ENCODE measurements at places on chromosomes 12 and 14.

DNA sequence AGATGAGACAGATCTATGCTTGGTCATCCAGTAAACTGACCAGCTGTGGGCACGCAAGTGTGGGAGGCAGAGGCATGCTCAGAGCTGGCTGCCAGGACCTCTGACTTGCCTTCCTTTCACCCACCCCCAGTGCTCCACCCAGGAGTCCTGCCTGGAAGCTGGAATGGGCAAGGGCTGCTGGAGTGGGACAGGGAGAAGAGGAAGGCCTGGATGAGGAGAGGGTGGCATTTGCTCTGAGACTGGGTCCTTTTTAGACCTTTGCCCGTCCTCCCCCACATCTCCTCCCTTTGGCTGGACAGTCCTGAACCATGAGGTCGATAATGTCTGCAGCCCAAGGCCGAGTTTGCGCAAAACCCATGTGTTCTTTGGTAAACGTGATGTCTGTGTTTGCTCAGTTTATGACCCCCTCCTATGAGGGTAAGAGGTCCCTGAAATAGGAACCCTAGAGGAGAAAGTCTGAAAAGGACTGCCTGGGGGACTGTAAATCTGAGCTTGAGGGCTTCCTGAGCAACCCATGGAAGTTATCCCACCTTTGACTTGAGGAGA is 3.8 kb upstream of the INHBE start:
- no peak for DNase-seq

- no peak for DNase-seq
Measured at GRCh38 chr14:64844272-64844671, 35.4 kb downstream of the SPTB start.

GRCh38 chr12:78328524-78328923 is 497.8 kb downstream of the NAV3 start:
- DNase-seq: no peak

- no peak for DNase-seq
Measured at GRCh38 chr12:69241438-69242092, 2.2 kb downstream of the CPSF6 start.

DNA sequence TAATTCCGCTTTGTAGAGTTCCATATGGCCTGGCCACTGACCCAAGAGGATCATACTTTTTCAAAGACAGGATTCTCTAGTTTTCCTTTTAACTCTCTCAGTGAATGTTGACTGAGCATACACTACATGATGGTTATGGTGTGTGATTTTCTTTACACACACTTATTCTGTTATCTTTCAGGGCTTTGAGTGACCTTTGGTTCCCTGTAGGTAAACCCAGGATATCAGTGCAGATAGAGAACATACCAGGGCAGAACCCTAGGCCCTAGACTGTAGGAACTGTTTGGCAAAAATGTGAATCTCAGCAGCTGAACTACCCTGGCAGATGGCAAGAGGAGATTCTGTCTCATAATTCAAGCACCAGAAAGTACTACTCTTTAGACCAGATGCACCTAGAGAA is 159.6 kb downstream of the KCNA5 start:
- DNase-seq: no peak

DNA sequence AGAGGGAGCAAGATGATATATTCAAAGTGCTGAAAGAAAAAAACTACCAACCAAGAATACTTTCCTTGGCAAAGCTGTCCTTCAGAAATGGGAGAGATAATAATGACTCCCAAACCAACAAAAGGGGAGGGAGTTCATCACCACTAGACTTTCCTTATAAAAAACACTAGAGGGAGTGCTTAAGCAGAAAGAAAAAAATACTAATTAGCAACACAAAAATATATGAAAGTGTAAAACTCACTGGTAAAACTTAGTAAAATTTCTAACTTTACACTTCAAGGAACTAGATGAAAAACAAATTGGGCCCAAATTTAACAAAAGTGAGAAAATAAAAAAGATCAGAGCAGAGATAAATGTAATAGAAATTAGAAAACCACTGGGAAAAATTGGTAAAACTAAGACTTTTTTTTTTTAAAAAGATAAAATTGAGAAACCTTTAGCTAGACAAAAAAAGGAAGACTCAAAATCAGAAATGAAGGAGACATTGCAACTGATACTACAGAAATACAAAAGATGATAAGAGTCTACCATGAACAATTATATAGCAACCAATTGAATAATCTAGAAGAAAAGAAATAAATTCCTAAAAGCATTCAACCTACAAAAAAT is 60.4 kb upstream of the FAR2 start:
- DNase-seq: peak; percentile 13

GRCh38 chr12:5988659-5989116 is 43.6 kb upstream of the ANO2 start:
- peak; percentile 91 for DNase-seq

- DNase-seq: no peak
Measured at GRCh38 chr12:13599176-13599575, 382.2 kb downstream of the GRIN2B start.

DNA sequence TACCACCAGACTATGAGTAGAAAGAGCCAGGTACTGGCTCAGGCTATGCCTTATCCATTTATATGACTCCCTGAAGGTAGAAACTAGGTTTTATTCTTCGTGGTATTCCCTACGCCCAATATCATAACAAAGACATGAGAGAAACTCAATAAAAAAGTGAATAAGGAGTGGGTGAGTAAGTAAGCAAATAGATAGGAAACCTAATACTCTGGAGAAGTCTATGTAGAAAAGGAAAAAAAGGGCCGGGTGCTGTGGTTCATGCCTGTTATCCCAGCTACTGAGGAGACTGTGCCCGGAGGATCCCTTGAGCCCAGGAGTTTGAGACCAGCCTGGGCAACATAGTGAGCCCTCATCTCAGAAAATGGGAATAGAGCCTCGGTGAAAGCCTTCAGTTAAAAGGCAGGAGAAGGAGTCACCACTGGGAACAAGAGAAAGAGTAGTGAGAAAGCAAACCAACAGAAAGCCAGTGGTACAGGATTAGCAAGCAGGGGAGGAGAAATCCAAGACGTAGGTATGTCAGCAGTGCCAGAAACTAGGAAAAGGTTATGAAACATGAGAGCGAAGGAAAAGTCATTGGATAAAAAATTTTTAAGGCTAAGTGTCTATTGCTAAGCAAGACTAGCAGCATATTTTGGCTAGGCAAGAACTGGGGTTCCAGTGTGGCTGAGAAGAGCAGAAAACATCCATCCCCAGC is 6.0 kb upstream of the OR6J1 start:
- DNase-seq: no peak

DNA sequence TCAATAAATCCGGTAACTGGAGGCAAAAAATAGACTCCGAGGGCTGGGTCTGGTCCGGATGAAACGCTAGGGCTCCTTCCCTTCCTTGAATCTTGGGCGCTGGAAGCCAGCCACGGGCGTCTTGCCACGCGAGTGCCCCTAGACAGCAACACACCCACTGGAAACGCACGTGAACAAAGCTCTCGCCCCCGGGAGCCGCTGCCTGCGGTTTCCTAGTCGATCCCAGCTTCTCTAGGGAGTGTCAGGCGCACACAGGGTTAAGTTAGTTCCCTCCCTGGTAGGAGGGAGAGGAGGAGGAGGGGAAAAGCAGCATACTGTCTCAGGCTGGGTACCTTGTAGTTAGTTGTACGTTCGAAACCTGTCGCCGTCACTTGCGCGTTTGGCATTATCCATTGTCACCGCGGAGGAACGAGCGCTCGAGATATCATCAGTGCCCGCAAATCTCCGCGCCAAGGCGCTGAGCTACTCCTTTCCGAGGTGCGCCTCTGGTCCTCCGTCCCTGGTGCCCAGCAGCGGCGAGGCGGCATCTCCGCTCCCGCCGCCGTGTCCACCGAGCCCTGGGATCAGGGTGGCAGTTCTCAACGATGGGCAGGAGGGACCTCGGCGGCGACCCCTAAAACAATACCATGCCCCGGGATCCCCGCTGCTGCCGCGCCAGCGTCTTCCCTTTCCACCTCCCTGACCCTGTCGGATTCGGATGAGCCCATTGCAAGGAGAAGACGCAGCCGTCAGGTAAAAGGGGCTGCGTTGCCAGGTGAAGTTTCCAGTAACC is at the start of gene FLRT2:
TSS of gene FLRT2 (plus strand) at position 342 of the 772 bp plus-strand sequence. CDS start 91,371 bp downstream, outside the sequence.
- DNase-seq: peak; percentile 41

DNA sequence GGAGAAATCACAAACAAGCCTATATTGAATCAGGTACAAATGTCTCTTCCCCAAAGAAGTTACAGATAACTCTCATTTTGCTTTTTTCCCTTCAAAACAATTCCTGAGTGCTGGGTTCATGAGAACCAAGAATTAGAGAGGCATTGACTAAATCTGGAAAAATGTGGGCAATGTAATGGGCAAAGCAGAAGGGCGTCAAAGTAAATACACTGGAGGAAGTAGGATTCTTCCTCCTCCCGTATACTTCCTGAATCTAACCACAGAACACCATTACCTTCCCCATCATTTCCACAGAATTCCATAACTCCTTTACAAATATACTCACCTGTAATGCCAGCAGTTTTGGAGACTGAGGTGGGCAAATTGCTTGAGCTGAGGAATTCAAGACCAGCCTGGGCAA is 3.0 kb upstream of the RBMS2 start:
- DNase-seq: no peak

GRCh38 chr12:71223139-71223538 is 65.3 kb upstream of the TSPAN8 start:
- no peak for DNase-seq

DNA sequence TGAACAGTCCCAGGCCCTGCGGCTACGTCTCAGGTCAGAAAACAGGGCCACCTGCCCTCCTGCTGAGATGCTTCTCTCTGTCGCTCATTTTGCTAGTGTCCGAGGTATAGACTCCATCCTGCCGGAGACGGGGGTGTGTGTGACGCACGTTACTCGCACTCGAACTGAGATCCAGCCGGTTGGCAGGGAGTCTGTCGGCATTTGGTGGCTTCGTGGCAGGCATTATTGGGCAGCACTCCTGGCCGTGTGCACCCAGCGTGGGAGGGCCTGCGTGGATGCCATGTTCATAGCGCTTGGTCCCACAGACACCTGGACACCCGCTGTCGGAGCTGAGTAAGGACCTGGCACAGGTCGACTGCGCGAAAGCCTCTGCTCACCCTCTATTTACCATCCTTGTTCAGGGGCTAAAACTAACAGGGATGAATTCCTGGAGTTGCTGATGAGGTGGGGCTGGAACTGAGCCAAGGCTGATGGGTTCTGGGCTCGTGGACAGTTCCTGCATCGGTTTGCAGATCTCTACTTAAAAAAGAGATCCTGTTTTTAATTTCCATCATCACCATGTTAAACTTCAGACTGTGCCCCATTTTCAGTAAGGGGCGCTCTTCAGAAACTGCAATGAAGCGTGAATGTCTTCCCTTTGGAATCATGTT is 28.6 kb downstream of the AACS start:
- DNase-seq: no peak

DNA sequence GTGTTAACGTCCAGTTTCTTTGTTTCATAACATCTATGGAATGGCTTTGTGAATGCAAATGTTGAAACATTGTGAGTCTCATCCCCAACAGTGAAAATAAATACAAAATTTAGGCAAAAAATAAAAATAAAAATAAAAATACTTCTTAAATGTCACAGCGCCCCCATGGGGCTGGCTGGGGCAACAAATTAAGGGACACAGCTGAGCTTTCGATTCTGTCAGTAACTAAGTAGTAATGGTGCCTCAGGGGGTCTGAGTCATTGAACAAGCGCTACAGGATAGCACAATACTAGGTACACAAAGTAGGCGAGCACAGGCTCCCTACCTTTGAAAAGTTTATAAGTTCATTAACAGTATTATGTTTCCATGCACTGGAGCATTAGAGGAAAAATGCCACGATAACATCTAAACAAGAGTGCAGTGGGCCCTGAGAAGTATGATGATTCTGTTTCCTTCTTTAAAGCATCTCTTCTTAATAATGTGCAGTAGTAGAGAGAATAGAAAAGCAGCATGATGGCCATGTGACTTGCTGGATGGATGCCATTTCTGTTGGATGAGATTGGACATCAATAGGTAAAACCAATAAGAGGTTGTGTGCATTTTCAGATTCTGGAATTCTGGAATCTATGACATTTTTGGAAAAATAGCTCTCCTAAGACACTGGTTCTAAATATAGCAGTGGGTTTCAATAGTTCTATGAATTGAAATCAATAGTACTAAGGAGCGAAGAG is 667.2 kb downstream of the DIO2 start:
- DNase-seq: peak; percentile 53

- DNase-seq: no peak
Measured at GRCh38 chr12:23954332-23954731, 4.9 kb upstream of the SOX5 start.

DNA sequence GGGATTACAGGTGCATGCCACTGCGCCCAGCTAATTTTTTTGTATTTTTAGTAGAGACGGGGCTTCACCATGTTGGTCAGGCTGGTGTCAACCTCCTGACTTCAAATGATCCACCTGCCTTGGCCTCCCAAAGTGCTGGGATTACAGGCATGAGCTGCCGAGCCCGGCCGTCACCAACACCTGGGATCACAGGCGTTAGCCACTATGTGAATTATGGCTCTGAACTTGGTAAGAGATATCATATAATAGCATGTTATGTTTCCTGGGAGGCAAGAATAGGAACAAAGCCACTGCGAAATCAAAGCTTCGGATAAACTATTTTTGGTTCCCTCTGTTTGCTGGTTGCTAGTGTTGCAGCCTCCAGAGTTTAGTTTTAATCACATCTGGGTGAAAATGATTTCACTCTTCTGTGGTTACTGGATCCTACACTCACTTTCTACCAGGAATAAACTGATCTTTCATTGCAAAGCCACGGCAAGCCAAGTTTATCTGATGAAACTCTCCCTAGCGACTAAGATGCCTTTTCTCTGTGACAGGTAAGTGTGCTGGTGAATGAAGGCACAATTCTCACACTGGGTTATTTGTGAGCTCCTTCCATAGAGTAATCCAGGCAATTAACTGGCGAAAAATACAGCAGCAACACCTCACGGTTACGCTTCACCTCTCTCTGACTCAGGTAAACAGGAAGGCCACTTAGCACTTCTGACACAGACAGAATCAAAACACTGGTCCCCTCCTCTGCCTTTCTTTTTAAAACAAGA is 16.7 kb downstream of the SNRNP35 start:
- no peak for DNase-seq

DNA sequence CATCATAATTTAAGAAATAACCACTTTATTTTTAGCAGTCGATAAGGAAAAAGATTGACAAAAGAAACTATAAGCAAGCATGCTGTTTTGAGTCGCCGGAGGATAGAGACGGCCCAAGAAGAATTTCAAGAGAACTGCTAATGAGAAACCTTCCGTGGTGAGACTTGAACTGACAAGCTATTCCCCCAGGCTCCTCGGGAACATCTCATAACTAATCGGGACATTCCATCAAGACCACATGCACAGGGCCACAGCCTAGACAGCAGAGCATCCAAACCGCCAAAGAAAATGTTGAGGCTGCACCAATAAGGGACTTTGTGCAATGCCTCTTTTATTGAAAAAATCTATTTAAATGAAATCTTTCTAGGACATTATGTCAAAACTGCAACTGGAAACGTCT is 51.0 kb downstream of the YEATS4 start:
- DNase-seq: no peak

- DNase-seq: no peak
Measured at GRCh38 chr14:92430686-92431085, 82.9 kb upstream of the RIN3 start.

GRCh38 chr12:13536219-13536910 is 339.8 kb downstream of the EMP1 start:
- no peak for DNase-seq

GRCh38 chr12:108307006-108307405 is 32.1 kb downstream of the CMKLR1 start:
- DNase-seq: no peak

Measured in iPS-NIHi11 (cell line).